ENCODE measurements at places on chromosomes 4 and X. TPM values are rescaled to one million over a fixed set of nuclear protein-coding genes. Genes with fewer than 3 reads are reported as not detected.

GRCh38 chrX:147739196-147739595 is 172.5 kb upstream of the FMR1 start:
- DNase-seq, result no peak
- H3K27ac ChIP-seq, result no peak overlapping the region
- no peaks in the 10 kb centered on the region for H3K4me1 ChIP-seq

DGKK gene
- not detected for total RNA-seq

MAGEE2 gene
- total RNA-seq, result 0.08 TPM

GAGE2A gene
- total RNA-seq, result not detected

DNA sequence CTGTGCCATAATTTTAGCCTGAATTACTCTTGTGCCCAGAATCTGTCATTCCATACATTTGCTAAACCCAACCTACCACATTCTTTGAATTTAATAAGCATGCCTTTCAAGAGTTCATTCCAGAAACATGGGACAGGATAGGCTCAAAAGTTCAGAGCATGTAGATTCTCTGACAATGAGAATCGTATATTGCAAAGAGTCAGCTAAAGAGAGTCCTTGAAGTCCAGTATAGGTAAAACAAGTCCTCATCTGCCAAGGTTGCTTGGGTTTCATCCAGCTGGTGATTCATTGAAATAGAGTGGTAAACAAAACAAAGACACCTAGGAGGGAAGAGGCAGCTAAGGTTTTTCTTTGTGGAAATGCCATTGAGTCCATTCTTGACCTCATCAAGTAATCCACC is 249.3 kb upstream of the DIPK2B start:
- no peaks in the 10 kb centered on the region for H3K4me1 ChIP-seq
- DNase-seq, result no peak
- no peak overlapping the region for H3K27ac ChIP-seq
- no peak overlapping the region for H3K4me3 ChIP-seq
- H3K27me3 ChIP-seq, result no peaks in the 10 kb centered on the region

- DNase-seq, result no peak
- no peaks in the 10 kb centered on the region for H3K4me1 ChIP-seq
- H3K27me3 ChIP-seq, result no peaks in the 10 kb centered on the region
- no peak overlapping the region for H3K4me3 ChIP-seq
- no peak overlapping the region for H3K27ac ChIP-seq
- H3K36me3 ChIP-seq, result no peaks in the 10 kb centered on the region
Measured at GRCh38 chrX:155819525-155819924, 61.6 kb upstream of the VAMP7 start.

- no peaks in the 10 kb centered on the region for H3K36me3 ChIP-seq
- no peak overlapping the region for H3K27ac ChIP-seq
- no peak for DNase-seq
- no peak overlapping the region for H3K4me3 ChIP-seq
- H3K4me1 ChIP-seq, result peaks cover 64% of the 10 kb centered on the region
Measured at GRCh38 chr4:153528705-153529485, 62.7 kb downstream of the TMEM131L start.

GRCh38 chrX:119753639-119754257 is 4.6 kb upstream of the SOWAHD start:
- DNase-seq, result no peak
- no peak overlapping the region for H3K27ac ChIP-seq
- H3K4me3 ChIP-seq, result no peak overlapping the region
- H3K36me3 ChIP-seq, result no peaks in the 10 kb centered on the region
- no peaks in the 10 kb centered on the region for H3K4me1 ChIP-seq
- H3K27me3 ChIP-seq, result peaks cover 2% of the 10 kb centered on the region

NMU gene
- not detected for total RNA-seq

DNA sequence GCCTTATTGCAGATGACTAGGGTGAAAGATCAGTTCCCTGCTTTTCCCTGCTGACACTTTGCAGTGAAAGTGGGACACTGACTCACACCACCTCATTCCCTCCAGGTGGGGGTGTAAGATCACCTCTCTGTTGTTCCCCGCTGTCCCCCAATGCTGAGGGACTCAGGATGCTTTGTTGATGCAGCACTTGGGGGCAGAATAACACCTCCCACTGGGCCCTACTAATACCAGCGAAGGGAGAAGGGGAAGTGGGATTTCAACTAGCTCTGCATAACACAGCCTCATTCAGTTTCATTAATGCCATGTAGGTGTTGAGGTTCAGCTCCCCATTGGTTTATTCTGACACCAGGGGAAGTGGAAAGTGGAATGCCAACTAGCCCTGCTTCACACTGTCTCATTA is 43.6 kb upstream of the IL1RAPL2 start:
- H3K4me1 ChIP-seq, result no peaks in the 10 kb centered on the region
- no peaks in the 10 kb centered on the region for H3K36me3 ChIP-seq
- H3K27ac ChIP-seq, result no peak overlapping the region
- DNase-seq, result no peak
- no peak overlapping the region for H3K4me3 ChIP-seq
- H3K27me3 ChIP-seq, result no peaks in the 10 kb centered on the region

LDB2 gene
- 29.6 TPM for total RNA-seq

GRCh38 chrX:20265221-20265725 is 1.4 kb downstream of the RPS6KA3 start:
- H3K27ac ChIP-seq, result peak overlapping the region; percentile 88
- peaks cover 30% of the 10 kb centered on the region for H3K4me1 ChIP-seq
- no peaks in the 10 kb centered on the region for H3K27me3 ChIP-seq
- H3K36me3 ChIP-seq, result no peaks in the 10 kb centered on the region
- peak overlapping the region; percentile 76 for H3K4me3 ChIP-seq
- peak; percentile 42 for DNase-seq

- no peaks in the 10 kb centered on the region for H3K36me3 ChIP-seq
- peak overlapping the region; percentile 73 for H3K27ac ChIP-seq
- DNase-seq, result no peak
- no peaks in the 10 kb centered on the region for H3K27me3 ChIP-seq
- H3K4me1 ChIP-seq, result no peaks in the 10 kb centered on the region
Measured at GRCh38 chr4:110364911-110365520, 110.9 kb upstream of the ENPEP start.

DNA sequence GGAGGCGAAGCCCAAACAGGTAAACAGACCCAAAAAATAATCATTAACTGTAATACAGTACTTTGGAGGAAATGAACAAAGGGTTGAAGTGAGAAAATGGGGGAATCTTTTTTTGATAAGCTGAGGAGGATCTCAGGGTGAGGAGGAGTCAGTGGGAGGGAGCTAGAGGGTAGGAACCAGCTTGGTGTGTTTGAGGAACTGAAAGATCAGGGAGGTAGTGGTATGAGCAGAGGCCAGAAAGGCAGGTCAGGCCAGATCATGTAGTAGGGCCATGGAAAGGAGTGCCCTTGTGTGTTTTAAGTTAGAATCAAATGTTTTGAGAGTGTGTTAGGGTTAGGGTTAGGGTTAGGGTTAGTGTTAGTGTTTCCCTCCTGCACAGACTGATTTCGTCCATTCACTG is 48.8 kb downstream of the PPP2R2C start:
- H3K4me3 ChIP-seq, result no peak overlapping the region
- H3K27me3 ChIP-seq, result peaks cover 33% of the 10 kb centered on the region
- no peak overlapping the region for H3K27ac ChIP-seq
- H3K4me1 ChIP-seq, result no peaks in the 10 kb centered on the region
- DNase-seq, result no peak

CHIC2 gene
- 9.1 TPM for total RNA-seq

DNA sequence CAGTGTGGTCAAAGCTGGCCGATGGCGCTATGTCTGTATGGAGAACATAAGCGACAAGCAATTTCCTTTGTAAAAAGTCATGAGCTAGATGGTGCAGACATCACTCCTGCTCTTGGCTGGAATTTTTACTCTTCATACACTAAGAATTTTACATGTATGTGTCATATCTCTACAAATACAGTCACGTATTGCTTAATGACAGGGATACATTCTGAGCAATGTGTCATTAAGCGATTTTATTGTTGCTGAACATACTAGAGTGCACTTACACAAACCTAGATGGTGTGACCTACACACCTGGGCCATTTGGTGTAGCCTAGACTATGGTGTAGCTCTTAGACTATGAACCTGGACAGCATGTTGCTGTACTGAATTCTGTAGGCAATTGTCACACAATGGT is 185.4 kb downstream of the SOWAHB start:
- DNase-seq, result no peak
- H3K36me3 ChIP-seq, result no peaks in the 10 kb centered on the region
- no peaks in the 10 kb centered on the region for H3K27me3 ChIP-seq
- H3K4me1 ChIP-seq, result peaks cover 14% of the 10 kb centered on the region
- H3K27ac ChIP-seq, result no peak overlapping the region

- DNase-seq, result no peak
- no peaks in the 10 kb centered on the region for H3K4me1 ChIP-seq
- H3K4me3 ChIP-seq, result no peak within 1 kb of the TSS
- H3K36me3 ChIP-seq, result no peaks in the 10 kb centered on the region
- no peaks in the 10 kb centered on the region for H3K27me3 ChIP-seq
- no peak within 1 kb of the TSS for H3K27ac ChIP-seq
Measured at GRCh38 chrX:78945186-78945912, at the start of gene P2RY10. TSS of gene P2RY10 (plus strand) at chrX:78945391. CDS start at chrX:78960521, 15,130 bp downstream.

RAB40AL gene
- not detected for total RNA-seq

- H3K4me3 ChIP-seq, result no peak overlapping the region
- H3K4me1 ChIP-seq, result no peaks in the 10 kb centered on the region
- DNase-seq, result no peak
- no peaks in the 10 kb centered on the region for H3K27me3 ChIP-seq
Measured at GRCh38 chr4:52670121-52670520, 11.0 kb upstream of the USP46 start.

DNA sequence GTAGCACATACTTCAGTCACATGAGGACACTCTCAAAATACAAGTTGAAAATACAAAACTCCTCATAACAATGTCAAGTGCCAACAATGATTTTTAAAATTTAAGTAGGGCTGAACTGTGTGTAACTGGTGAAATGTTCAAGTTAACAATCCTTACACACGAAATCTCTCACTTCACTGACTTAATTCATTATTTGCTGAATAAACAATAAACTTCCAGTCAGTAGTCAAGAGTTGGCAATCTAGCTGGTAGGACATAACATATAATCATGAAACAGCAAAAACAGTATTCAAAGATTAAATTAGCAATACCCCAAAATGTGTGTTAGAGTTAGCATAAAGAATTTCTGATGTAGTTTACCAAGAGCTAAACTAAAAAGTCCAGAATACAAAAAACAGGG is 1.9 kb upstream of the RAB33B start:
- H3K4me3 ChIP-seq, result peak overlapping the region; percentile 92
- peaks cover 50% of the 10 kb centered on the region for H3K4me1 ChIP-seq
- H3K27me3 ChIP-seq, result no peaks in the 10 kb centered on the region
- H3K36me3 ChIP-seq, result peaks cover 4% of the 10 kb centered on the region
- DNase-seq, result no peak
- no peak overlapping the region for H3K27ac ChIP-seq

GRCh38 chr4:24778464-24779225 is 16.7 kb upstream of the SOD3 start:
- H3K4me1 ChIP-seq, result peaks cover 25% of the 10 kb centered on the region
- H3K36me3 ChIP-seq, result no peaks in the 10 kb centered on the region
- peak overlapping the region; percentile 60 for H3K27ac ChIP-seq
- no peaks in the 10 kb centered on the region for H3K27me3 ChIP-seq
- peak; percentile 28 for DNase-seq

All from left ventricle myocardium inferior (tissue), 1 donor.